CD14-positive monocyte (primary cell): ENCODE measurements at places on chromosomes 5 and 9. TPM values are rescaled to one million over a fixed set of nuclear protein-coding genes. Genes with fewer than 3 reads are reported as not detected.

GRCh38 chr5:74885170-74885569 is 19.0 kb upstream of the FAM169A start:
- no peak for DNase-seq

GRCh38 chr5:65395526-65396155 is 86.1 kb downstream of the ADAMTS6 start:
- no peak for DNase-seq

DNA sequence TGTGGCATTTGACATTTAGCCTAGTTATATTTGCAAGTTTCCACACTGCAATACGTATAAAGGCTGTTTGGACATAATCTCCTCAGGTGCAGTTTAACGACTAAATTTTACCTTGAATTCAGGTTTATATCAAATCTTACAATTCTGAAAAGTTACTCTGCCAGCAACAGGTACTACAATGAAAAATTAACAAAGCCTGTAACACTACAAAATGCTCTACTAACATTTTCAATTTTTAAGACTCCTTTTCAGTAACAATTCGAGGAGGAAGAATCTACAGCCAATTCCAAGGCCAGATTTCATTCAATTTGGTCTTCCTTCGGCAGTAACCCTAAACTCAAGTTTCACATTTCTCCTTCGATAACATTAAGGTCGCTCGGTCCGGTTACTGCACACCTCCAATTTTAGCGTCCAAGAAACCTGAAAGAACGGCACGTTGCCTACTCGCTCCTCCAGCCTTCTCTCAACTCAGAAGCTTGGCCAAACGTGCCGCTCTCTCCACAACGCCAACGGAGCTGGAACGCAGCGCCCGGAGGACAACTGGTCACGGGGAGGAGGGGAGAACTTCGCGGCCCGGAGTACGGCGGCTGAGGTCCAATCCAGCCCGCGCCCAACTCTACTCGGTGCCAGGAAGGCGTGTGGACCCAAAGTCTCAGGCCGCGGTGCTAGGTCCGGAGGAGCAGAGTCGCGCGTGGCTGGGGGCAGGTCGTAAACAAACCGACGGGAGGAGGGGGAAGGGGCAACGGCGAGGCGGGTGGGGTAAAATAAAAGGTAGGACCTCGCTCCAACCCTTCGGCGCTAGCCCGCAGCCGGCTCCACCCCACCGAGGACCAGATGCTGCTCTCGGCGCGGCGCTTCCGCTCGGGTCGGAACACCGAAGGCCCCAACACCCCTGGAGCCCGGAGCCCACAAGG is 681 bp downstream of the FNIP1 start:
- DNase-seq = peak; percentile 37

GRCh38 chr9:79912318-79913070 is 340.7 kb downstream of the TLE4 start:
- DNase-seq = no peak

DNA sequence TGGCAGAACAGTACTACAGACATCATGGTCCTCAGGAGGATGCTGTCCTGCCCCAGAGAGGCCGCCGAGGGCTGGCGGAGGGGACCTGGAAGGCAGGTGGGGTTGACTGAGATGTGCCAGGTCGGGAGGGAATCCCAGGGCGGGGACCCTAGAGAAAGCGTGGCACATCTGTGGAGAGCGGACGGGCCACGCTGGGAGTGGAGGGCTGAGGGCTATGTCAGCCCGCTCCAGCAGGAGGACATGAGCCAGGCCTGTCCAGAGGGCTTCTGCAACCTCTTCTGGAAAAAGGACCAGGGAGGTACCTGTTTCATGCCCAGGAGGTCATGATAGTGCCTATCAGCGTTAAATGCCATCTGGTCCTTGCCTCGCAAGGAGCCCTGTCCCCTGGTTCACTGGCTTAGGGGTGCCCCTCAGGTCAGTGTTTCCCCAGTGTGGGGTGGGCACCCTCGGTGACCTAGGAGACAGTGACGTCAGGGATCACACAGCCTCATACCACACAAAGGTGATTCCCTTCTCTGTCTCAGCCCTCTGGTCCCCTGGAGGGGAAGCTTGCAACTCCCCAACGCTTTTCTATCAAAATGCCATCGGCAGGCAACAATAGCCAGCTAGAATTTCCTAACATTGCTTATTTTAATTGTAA is 103.6 kb upstream of the IER5L start:
- no peak for DNase-seq

DNA sequence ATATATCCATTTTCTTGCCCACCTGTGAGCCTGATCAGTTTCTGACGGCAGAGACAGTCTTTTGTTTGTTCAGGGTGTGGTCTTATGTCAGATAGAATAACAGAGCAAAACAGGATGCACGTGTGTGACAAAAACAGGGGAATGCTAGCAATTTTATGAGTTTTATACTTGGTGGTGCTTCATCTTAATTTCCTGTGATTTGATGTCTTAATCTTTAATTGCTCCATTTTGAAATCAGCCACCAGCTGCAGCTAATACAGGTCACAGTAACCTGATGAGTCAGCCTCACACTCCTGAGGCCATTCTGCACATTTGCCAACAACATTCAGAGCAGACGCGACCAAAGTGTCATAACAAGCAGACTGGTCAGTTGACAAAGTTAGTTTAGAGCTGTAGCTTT is 42.3 kb upstream of the JMY start:
- no peak for DNase-seq

DNA sequence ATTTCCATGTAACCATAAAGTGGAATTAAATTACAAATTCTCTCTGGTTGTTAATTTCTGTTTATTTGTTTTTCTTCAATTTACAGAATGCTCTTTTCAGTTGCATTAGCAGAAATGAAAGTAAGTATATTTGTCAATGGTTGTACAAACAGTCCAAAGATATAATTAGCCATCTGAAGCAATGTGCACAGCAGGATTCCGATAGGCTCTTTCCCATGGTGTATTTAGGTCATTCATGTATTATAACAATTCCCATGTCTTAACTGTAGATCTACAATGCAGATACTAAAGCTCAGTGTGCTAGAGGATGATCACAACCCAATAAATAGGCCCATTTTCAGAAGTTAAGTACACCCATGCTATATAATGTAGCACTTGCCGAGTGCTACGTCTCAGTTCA is 43.8 kb downstream of the RECK start:
- no peak for DNase-seq

- DNase-seq = no peak
These were observed 17.8 kb downstream of the MRPL36 start for GRCh38 chr5:1781726-1782384.

- no peak for DNase-seq
These were observed 218.8 kb upstream of the TBCA start for GRCh38 chr5:77994943-77995342.

GRCh38 chr9:131165523-131165922 is 40.1 kb downstream of the NUP214 start:
- DNase-seq = no peak

- no peak for DNase-seq
These were observed 14.5 kb downstream of the VAV2 start for GRCh38 chr9:133977421-133978201.

GRCh38 chr5:147073098-147073497 is 161.7 kb upstream of the STK32A start:
- DNase-seq = no peak

GRCh38 chr5:109196087-109196822 is 213.5 kb downstream of the PJA2 start:
- no peak for DNase-seq

GRCh38 chr5:141898448-141899049 is 20.3 kb upstream of the PCDH1 start:
- no peak for DNase-seq

DNA sequence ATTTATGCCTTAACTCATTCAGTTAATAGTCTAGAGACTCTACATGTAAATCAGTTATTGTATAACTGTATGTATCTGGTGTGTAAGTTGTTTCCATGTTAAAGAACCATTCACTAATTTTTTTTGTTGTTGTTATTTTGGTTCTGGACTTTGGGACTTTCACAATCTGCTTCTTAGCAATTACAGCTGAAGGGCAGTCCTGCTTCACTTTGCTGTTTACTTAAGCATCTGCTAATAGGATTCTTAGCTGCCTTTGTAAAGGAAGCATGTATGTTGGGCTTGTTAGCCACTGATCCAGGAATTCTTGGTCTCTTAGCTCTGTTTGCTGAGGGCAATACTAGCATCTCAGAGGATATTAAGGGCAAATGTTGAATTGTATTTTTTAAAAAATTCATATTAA is 97.0 kb downstream of the FOCAD start:
- DNase-seq = no peak

WNK2 gene
- polyA plus RNA-seq = 0.31 and 0.40 TPM in 2 replicates

LPAR1 gene
- polyA plus RNA-seq = 13.6 and 17.5 TPM in 2 replicates

INSYN2B gene
- polyA plus RNA-seq = not detected

FBP2 gene
- not detected for polyA plus RNA-seq

DAB2 gene
- polyA plus RNA-seq = 3.0 TPM

CATSPER3 gene
- polyA plus RNA-seq = 0.52 TPM

C1QTNF3 gene
- polyA plus RNA-seq = not detected

ANKDD1B gene
- polyA plus RNA-seq = not detected

AQP7 gene
- polyA plus RNA-seq = not detected

CARD9 gene
- polyA plus RNA-seq = 34.3 TPM

CNTNAP3 gene
- not detected for polyA plus RNA-seq

ADGRV1 gene
- 0.18 TPM for polyA plus RNA-seq

PCDH1 gene
- not detected for polyA plus RNA-seq

ECM2 gene
- polyA plus RNA-seq = 0.15 TPM

SCGB3A2 gene
- polyA plus RNA-seq = 15.9 TPM
